ENCODE measurements at places on chromosomes 7 and 10. TPM values are rescaled to one million over a fixed set of nuclear protein-coding genes. Genes with fewer than 3 reads are reported as not detected.

DNA sequence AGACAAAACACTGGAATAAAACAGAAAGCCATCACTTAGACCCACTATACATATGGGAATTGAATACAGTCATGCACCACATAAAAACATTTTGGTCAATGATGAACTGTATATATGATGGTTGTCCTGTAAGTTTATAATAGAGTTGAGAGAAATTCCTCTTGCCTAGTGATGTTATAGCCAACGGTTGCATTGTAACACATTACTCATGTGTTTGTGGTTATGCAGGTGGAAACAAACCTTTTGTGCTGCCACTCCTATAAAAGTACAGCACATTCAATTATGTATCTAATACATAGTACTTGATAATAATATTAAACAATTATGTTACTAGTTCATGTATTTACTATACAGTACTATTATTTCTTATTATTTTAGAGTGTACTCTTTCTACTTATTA is 381.2 kb upstream of the MBL2 start:
- no peak for DNase-seq
- H3K27ac ChIP-seq: no peak overlapping the region
- no peaks in the 10 kb centered on the region for H3K4me1 ChIP-seq
- H3K27me3 ChIP-seq: no peaks in the 10 kb centered on the region
- H3K4me3 ChIP-seq: no peak overlapping the region

- H3K36me3 ChIP-seq: peaks cover 30% of the 10 kb centered on the region
- H3K4me1 ChIP-seq: peaks cover 47% of the 10 kb centered on the region
- no peaks in the 10 kb centered on the region for H3K27me3 ChIP-seq
- DNase-seq: no peak
- no peak overlapping the region for H3K27ac ChIP-seq
- H3K4me3 ChIP-seq: no peak overlapping the region
These were observed 1.2 kb upstream of the MAD1L1 start for GRCh38 chr7:2233926-2234325.

The SEC24C gene
- 25.7 TPM for polyA plus RNA-seq

The RSPH10B2 gene
- polyA plus RNA-seq: not detected

The ETV1 gene
- polyA plus RNA-seq: not detected

- peaks cover 47% of the 10 kb centered on the region for H3K4me1 ChIP-seq
- DNase-seq: peak; percentile 49
- no peak overlapping the region for H3K4me3 ChIP-seq
These were observed 65.0 kb downstream of the STK17A start for GRCh38 chr7:43647673-43648472.

DNA sequence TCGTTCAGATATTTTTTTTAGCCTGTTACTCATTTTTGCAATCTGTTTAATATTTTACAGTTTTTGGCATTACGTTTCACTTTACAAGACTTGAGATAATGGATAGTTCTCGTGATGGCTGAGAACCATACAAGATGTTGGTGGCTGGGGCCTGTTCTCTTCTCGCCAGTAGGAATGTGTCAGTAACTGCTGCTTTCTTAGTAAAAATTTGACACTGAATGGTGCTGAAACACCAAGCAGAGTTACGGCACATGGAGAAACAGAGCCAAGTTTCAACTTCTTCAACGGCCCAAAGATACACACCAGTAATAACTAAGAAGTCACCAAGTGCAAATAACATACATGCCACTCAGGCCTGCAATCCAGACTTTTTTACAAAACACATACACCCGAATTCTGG is 130.4 kb downstream of the NRP1 start:
- H3K27me3 ChIP-seq: no peaks in the 10 kb centered on the region
- DNase-seq: no peak
- no peaks in the 10 kb centered on the region for H3K36me3 ChIP-seq
- H3K4me3 ChIP-seq: no peak overlapping the region
- no peaks in the 10 kb centered on the region for H3K4me1 ChIP-seq
- H3K27ac ChIP-seq: no peak overlapping the region

DNA sequence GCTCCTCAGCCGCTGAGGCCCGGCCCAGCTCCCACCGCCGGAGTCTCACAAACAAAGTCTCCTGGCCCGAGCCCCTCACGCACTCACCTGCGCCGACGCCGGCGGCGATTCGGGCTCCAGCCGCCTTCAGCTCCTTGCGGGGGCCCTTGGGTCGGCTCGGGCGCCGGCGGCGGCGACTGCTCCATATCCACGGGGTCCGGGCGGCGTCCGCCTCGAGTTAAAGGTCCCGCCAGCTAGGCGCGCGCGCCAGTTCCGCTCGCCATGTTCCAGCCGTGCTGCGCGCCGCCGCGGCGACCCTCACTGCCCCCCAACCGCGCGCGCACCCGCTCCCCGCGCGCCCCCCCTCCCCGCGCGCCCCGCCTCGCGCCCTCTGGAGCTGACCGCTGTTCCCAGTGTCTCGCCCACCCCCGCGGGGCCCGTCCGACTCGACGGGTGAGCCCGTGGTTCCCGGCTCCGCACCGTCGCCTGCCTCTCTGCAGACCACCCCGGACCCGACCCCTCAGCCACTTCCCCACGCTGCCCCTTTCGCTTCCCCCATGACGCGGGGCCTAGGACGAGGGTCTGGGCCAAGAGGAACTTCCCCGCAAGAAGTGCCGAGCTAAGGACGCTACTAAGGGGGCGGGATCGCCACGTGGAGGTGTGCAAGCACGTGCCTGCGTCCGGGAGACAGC is 396.1 kb downstream of the ZNF33B start:
- no peak overlapping the region for H3K4me3 ChIP-seq
- H3K4me1 ChIP-seq: no peaks in the 10 kb centered on the region
- no peak for DNase-seq
- no peaks in the 10 kb centered on the region for H3K36me3 ChIP-seq
- peaks cover 11% of the 10 kb centered on the region for H3K27me3 ChIP-seq

The UPK3B gene
- polyA plus RNA-seq: not detected

DNA sequence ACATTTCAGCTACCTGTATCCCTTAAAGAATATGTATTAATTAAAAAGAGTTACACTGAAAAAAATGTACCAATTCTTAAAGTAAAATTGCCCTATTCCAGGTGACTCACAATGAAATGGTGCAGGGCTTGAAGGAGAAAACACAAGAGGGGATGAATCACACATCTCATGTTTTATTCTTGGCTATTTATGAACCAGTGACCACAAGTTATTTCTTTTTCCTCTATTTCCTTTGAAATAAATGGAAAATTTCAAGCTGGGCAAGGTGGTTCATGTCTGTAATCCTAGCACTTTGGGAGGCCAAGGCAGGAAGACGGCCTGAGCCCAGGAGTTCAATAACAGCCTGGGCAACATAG is 106.8 kb downstream of the UBE2H start:
- DNase-seq: peak; percentile 33
- peaks cover 29% of the 10 kb centered on the region for H3K4me1 ChIP-seq
- peak overlapping the region; percentile 23 for H3K27ac ChIP-seq
- no peak overlapping the region for H3K4me3 ChIP-seq
- no peaks in the 10 kb centered on the region for H3K36me3 ChIP-seq
- H3K27me3 ChIP-seq: no peaks in the 10 kb centered on the region

The MYH16 gene
- not detected for polyA plus RNA-seq

DNA sequence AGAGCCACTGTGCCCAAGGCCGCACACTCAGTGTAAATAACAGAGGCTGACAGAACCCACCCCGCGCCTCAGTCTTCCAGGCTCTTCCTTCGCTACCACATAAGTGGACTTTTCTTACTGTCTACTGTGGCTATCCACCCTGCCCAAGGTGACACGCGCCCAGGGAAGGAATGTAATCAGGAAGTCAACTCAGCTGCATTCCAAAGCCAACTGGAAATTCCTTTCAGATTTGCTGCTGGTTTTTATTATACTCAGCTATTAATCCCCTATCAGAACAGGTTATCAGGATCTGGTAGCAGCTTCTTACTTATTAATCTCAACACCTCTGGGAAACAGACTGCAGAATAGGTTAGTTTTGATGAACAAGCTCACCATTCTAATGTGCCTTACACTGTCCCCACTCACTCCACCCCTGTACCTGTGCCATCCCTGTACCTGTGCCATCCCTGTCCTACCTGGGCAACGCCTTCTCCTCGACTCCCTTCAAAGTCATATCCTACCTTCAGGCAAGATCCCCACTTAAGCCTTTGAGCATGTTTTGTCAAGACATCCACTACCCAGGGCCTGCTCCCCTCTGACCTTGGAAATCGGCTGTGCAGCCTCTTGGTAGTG is 90.7 kb downstream of the NHLRC2 start:
- no peaks in the 10 kb centered on the region for H3K36me3 ChIP-seq
- no peak overlapping the region for H3K27ac ChIP-seq
- H3K4me1 ChIP-seq: no peaks in the 10 kb centered on the region
- H3K27me3 ChIP-seq: no peaks in the 10 kb centered on the region
- no peak for DNase-seq

DNA sequence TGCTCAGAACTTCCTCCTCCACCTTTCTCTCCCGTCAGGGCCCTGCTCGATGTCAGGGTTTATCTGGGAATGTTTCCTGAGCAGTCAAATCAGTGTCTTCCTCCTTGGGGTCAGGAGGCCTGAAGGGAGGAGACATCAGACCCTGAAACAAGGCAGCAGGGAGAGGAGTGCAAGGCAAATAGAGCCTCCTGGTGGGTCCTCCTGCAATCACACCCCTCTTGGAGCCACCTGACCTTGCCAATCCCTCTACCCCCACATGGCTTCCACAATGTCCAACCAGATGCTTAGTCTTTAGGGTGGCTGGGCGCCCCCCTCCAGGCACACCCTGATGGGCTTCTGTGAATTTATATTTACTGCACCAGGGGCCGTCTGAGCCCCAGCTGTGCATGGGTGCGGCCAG is 12.2 kb downstream of the GPR26 start:
- H3K36me3 ChIP-seq: no peaks in the 10 kb centered on the region
- H3K4me3 ChIP-seq: no peak overlapping the region
- DNase-seq: no peak
- no peaks in the 10 kb centered on the region for H3K4me1 ChIP-seq
- H3K27ac ChIP-seq: no peak overlapping the region

DNA sequence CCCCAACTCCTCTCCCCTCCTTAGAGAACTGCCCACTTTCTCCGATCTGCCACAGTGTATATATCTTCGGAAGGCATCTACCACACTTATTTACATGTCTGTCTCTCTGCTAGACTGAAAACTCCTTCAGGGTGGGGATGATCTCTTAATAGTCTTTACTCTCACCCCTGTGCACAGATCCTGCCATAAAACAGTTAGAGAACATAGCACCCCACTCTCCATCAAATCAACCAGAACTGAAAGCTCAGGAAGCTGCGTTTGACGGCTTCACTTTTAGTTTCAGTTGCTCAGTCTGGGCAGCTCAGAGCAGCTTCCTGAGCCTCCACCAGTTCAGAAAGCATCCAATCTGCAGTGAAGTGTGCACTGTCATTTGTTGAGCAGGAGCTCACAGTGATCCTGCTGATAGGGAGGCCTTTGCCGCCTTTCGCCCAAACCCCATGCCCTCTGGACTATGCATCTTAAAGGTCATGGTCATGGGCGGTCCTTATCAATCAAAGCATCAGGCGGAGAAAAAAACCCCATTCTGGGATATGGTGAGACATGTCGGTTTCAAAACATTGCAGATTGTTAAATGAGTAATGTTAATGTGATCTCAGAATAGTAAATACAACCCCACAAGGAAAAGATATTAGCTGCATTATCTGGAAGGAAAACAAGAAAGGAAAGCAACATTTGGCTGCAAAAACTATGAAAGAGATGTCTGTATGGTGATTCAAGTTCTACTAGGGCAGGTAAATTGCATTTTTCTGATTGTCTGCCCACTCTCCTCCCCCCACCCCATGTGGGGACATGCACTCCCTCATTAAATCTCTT is 167.1 kb upstream of the ADO start:
- no peaks in the 10 kb centered on the region for H3K27me3 ChIP-seq
- peak overlapping the region; percentile 38 for H3K4me3 ChIP-seq
- H3K4me1 ChIP-seq: peaks cover 84% of the 10 kb centered on the region
- H3K27ac ChIP-seq: peak overlapping the region; percentile 99
- no peaks in the 10 kb centered on the region for H3K36me3 ChIP-seq

The FAM149B1 gene
- polyA plus RNA-seq: 19.3 TPM

DNA sequence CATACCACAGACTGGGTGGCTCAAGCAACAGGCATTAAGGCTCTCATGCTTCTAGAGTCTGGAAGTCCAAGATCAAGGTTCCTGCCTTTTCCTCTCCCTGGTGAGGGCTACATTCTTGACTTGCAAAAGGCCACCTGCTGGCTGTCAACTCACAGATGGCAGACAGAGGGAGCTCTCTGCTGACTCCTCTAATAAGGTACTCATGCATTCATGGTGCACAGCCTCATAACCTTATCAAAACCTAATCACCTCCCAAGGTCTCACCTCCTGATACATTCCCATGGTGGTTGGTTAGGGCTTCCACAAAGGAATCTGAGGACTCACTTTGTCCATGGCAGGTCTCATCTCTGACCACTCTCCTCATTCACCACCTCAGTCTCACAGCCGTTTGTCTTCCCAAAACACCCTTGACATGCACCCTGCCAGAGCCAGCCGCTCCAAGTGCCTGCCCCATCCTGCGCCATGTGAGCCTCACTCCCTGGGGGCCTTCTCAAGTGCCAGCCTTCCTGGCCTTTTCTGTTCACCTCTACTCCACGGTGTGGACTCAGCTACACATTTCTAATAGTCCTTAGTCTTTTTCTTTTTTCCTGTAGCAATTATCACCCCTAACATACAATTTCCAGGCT is 400.3 kb upstream of the ADARB2 start:
- DNase-seq: no peak
- H3K36me3 ChIP-seq: no peaks in the 10 kb centered on the region
- no peak overlapping the region for H3K4me3 ChIP-seq

DNA sequence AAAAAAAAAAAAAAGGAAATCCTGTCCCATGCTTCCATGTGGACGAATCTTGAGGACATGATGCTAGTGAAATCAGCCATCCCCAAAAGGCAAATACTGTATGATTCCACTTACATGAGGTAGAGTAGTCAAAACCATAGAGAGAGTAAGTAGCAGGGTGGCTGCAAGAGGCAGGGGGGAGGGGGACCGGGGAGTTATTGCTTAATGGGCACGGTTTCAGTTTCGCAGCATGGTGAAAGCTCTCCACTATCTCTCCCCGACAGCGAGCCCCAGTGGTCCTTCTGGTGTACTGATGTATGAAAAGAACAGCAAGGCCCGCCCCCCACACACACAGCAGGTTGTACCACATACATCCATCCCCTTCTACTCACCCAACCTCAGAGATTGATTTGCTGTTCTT is 32.8 kb downstream of the NOD1 start:
- H3K36me3 ChIP-seq: peaks cover 47% of the 10 kb centered on the region
- H3K27me3 ChIP-seq: no peaks in the 10 kb centered on the region
- DNase-seq: peak; percentile 90
- no peak overlapping the region for H3K4me3 ChIP-seq

GRCh38 chr10:88989824-88990383 is 694 bp upstream of the FAS start:
- peaks cover 68% of the 10 kb centered on the region for H3K4me1 ChIP-seq
- peak overlapping the region; percentile 91 for H3K27ac ChIP-seq
- no peaks in the 10 kb centered on the region for H3K36me3 ChIP-seq
- peak; percentile 86 for DNase-seq

GRCh38 chr7:5699467-5700384 is 81.7 kb downstream of the RNF216 start:
- no peak overlapping the region for H3K4me3 ChIP-seq
- no peak overlapping the region for H3K27ac ChIP-seq
- no peaks in the 10 kb centered on the region for H3K27me3 ChIP-seq
- peaks cover 63% of the 10 kb centered on the region for H3K4me1 ChIP-seq
- peaks cover 8% of the 10 kb centered on the region for H3K36me3 ChIP-seq
